ENCODE measurements at places on chromosomes 1 and 21.

DNA sequence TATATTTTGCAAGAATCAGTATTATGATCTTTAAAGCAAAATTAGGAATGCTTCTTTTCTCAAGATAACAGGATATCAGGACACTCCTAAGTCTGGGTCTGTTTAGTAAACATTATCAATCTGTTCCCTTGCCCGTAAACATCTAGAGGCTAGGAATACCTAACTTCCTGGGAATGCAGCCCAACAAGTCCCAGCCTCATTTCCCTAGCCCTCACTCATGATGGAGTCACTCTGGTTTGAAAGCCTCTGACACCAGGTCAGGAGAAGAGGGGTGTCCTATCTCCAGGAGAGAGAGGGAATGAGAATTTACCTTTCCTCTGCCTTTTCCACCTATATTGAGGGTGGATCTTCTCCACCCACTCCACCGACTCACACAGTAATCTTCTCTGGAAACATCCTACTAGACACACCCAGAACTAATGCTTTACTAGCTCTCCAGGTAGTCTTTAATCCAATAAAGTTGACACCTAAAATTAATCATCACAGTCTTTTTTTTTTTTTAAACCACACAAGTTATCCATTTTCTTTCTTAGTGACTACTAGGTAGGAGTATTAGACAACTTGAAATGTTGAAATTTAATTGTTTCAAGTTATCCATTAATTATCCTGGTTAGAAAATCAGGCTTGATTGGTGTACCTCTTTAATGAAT is 659.3 kb downstream of the USP25 start:
- no peak for DNase-seq

GRCh38 chr1:228321895-228322294 is 84.7 kb downstream of the TRIM11 start:
- no peak for DNase-seq

- no peak for DNase-seq
These were observed 4.8 kb downstream of the RAP1A start for GRCh38 chr1:111624382-111624781.

DNA sequence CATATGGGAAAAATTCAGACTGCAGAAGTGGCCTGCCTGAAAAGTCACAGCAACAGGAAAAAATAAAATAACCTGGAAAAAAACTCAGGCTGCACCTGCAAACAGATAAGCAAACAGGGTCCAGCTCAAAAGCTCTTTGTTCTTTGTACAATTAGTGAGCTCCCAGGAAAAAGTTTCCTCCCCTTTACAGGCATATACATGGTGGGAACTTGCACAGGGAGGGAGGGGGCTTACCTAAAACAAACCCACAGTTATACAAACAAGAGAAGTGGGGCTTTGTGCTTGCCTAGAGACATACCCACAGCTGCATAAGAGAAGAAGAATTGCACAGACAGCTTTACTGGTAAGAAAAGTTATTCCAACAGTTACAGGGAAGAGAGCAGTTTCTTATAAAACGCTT is 31.7 kb upstream of the COG2 start:
- no peak for DNase-seq

DNA sequence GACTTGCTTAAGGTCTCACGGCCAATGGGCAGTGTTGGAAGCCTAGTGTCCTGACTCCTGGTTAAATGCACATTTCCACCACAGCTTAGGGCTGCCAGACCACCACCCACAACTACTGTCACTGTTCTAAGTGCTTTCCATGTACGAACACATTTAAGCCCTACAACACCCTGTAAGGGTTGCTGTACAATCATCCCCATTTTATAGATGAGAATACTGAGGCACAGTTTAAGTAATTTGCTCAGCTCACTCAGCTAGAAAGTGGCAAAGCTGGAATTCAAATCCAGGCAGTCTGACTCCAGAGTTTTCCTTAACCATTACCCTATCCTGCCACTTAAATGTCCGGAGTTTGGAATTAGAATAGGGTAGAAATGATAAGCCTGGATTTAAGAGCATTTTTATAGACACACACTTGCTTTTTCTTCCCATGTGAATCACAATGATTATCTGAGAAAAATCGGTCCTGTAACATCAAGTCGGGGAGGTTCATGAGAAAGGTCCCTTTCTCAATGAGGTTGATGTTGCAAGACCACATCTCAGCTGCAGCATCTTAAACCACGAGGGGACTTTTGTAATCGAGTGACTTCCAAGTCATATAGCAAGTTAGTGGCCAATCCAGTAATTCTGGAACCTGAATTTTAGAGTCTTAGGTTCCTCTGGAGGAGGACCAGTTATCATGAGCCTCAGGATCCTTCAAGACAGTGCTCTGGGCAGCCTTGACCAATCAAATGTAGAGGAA is 8.6 kb downstream of the E2F2 start:
- DNase-seq = no peak

DNA sequence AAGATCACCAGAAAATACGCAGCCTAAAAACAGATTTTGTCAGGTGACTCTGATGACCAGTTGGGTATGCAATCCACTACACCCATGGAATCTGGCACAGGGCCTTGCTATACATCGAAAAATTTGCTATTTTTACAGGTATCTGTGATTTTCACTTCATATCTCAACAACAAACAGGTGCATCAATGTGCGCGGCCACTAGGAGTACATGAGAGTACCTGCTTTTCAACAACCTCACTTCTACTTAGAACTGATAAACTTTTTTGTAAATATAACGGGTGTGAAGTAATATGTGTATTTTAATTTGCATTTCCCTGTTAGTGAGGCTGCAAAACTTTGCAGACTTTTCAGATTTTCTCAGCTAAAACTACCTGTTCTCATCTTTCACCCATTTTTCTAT is 80.8 kb downstream of the SLC45A1 start:
- DNase-seq = no peak

DNA sequence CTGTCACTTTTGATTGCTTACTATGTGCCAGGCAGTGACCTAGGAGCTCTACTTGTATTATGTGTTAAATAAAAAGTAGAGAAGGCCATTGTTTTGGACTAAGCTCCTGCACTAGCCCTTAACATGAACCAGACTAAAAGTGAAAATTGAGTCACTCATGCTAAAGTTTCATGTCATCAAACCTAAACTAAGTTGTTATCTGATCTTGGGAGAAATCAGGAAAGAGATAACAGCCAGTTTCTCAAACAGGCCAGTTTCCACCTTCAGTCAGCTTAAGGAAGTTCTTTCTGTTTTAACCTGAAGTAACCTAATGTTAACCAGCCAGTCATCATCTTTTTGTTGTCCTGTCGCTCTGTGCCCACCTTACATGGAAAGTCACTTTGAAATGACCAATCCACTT is 102.1 kb upstream of the MARK1 start:
- DNase-seq = no peak

DNA sequence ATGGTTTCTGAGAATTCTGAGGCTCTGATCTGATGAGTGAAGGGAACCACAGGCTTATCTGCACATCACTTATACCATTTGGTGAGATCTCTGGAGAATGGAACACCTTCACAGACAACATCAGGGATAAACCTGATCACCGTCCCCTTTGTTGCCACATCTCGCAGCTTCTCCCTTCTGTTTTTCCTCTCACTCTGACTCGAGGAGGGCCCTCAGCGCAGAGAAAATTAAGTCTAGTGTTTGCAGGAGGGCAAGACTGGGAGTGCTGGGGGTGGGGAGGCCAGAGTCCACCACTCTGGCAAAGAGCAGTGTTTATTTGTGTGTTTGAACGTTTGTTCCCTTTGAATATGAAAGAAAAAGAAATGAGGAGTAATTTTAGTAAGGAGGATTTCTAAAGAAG is 29.0 kb upstream of the BATF3 start:
- no peak for DNase-seq

DNA sequence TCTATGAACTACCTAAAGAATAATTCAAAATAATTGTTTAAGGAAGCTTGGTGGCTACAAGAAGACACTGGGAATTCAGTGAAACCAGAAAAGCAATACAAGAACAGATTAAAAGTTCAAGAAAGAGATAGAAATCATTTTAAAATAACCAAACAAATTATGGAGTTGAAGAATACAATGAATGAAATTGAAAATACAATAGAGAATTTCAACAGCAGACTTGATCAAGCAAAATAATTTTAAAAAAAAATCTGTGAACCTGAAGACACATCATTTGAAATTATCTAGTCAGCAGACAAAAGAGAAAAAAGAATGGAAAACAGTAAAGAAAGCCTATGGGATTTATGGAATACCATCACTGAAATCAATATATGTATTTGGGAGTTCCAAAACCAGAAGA is 31.2 kb upstream of the WNT2B start:
- DNase-seq = no peak

All from stimulated activated CD4-positive, alpha-beta T cell treated with anti-CD3 and anti-CD28 coated beads, TNF-alpha, amount 100 ng/mL, for 4 hours (primary cell).